ENCODE measurements at places on chromosomes 5 and 9. TPM values are rescaled to one million over a fixed set of nuclear protein-coding genes. Genes with fewer than 3 reads are reported as not detected.

Gene FAM240B
- total RNA-seq = not detected

Gene LURAP1L
- 0.31 TPM for total RNA-seq

Gene KIF4B
- not detected for total RNA-seq

Gene FAM169A
- total RNA-seq = 16.1 TPM

Measured in T-helper 17 cell (primary cell).